Neural progenitor cell (in vitro differentiated cells): ENCODE measurements at places on chromosomes 7 and 10.

DNA sequence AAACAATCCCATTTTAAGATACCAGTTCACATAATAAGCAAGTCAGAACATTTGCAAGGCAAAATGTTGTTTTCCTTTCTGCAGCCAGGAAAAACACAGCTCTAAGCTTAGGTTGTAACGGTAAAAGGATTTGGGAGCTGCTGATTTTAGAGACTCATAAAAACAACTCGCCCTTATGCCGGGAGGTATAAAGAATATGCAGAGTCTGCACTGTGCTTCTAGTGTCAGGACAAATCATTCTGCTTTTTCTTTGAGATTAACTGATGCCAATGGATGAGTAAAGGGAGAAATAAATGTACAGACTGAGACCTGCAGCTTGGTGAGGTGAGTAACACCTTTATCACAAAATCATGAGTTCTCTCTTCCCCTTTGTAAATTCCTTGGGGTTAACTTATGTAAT is 2.0 kb upstream of the SFR1 start:
- no peak for DNase-seq

- DNase-seq = no peak
Observed at GRCh38 chr7:140521421-140521820, 42.1 kb upstream of the MKRN1 start.

DNA sequence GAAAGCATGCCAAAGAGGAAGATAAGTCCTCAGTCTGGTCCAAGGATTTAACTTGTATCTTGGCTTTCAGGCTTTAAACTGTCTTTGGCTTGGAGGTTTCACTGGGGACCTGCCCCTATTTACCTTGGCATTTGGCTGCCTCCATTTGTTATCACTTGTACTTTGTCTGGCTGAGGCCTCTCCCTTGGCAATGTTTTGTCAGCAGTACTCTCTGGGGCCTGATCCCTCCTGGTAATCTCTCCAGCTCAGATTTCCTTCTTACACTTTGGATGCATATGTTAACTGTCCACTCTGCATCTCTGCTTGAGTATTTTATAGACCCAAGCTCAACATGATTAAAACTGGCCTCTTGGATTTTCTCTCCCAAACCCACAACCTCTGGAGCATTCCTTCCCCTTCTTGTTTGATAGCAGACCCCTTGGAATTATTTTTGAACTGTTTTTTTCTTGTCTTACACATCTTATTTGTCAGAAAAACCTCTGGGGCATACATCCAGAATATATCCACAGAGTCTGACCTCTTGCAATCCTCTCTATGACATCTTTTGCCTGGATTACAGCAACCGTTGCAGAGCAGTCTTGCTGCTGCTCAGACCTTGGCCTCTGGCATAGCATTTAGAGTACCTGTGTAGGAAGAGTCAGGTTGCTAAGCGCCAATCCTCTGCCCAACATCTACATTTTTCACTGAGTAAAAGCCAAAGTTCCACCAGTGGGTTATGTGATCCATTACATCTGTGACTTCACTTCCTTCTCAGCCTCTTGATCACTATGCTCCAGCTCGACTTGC is 35.2 kb downstream of the ZNF487 start:
- no peak for DNase-seq

DNA sequence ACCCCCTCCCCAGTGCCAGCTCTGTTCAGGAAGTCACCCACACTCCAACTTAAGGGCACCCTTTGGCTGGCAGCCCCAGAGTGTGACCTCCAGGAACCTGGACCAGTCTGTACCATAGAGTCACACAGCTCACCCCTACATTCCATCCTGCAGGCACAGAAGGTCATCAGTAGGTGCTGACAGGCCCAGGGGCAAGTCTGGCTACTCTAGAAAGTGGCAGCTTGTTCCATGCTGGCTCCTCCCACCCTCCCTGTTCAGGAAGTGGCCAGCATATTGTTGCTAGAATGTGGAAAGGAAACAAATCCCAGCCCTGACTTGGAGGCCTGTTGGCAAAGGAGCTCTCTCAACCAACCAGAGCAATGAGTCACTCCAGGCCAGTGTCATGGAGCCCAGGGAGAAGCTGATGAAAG is 3.2 kb upstream of the NCOA4 start:
- DNase-seq = no peak

- DNase-seq = no peak
Observed at GRCh38 chr10:86152354-86152753, 214.2 kb downstream of the GRID1 start.

DNA sequence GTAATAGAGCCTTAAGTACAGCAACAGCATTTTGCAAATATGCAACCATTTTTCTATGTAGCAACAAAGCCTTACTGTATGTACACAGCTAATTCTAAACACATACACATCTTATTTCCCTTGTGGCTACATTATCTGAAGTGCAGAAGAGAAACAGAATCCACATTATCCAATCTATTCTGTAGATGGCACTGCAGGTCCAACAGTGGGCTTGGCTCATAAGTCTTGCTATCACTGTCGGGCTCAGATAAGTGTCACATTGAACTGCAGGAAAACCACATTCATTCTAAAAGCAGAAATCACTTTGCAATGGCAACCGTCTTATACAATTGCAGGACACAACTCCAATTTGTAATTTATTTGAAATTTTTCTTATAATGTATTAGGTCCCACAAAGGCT is 109.8 kb upstream of the NOBOX start:
- peak; percentile 59 for DNase-seq

DNA sequence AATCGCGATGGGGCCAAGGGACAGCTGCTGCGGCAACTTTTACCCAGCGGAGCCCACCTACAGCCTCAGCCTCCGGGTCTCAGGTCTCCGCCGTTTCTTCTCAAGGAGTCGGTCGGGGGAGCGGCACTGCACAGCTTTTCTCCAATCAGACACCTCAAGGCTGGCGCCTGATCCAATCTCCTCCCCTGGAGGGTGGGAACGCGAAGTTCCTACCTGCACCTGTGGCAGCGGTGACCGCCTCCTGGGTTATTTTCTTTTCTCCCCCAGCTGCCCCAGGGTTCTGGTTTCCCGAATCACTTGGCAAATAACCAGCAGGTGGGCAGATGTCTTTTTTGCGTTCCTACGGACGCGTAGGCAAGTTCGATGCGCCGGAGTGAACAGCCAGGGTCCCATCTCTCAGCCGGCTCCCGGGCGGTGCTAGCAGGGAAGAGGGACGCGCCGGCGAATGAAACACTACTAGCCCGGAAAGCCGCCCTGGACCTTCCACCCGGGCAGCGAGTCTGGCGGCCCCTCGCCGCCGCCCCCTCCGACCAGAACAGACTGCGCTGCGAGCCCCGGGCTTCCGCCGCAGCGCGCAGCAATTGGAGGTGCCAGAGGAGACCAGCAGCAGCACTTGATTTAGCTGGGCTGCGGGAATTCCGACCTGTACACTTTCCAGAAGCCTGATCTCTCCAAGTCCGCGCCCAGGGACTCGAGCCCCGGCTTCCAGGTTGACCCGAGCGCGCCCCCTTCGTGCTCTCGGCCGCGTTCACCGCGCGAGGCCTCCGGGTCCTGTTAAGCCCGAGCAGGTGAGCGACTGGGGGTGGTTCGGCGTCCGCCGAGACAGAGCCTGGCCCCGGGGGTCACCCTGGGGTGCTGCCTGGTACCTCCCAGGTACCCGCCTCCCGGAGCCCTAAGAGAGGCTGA is at the start of gene PRR15:
Gene PRR15, plus strand, starts transcription at position 246 of the 906 bp plus-strand sequence. CDS start 2,495 bp downstream, outside the sequence.
- peak; percentile 81 for DNase-seq

DNA sequence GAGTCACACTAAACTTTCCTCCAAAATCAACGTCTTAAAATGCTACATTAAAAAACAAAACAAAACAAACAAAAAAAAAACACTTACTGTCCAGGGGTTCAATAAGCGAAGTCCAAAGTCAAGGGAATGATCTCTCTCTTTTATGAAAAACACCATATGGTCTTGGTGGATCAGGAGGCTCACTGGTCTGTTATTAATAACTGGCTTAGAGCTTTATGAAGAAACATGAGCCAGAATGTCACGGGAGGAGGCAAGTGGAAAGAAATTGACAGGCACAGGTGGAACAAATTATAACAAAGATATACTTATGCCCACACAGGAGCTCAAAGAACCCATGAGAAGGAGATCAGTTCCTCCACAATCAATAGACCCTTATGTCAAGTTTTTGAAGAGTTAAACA is at the start of gene MRLN:
Gene MRLN, minus strand, starts transcription at position 189 of the 400 bp plus-strand sequence.
- DNase-seq = no peak

GRCh38 chr10:21493784-21494183 is 31.7 kb downstream of the SKIDA1 start:
- DNase-seq = no peak
